ENCODE measurements at places on chromosomes 13 and 19.
A peak's percentile ranks its signal among the peaks of the same experiment; 100 is the strongest.

- no peak for DNase-seq
These were observed 77.9 kb upstream of the DOCK9 start for GRCh38 chr13:99055735-99056134.

GRCh38 chr13:46334035-46334822 lies 52.8 kb downstream of the RUBCNL start:
- no peak for DNase-seq

GRCh38 chr13:23684647-23685046 lies 114.4 kb downstream of the TNFRSF19 start:
- no peak for DNase-seq

DNA sequence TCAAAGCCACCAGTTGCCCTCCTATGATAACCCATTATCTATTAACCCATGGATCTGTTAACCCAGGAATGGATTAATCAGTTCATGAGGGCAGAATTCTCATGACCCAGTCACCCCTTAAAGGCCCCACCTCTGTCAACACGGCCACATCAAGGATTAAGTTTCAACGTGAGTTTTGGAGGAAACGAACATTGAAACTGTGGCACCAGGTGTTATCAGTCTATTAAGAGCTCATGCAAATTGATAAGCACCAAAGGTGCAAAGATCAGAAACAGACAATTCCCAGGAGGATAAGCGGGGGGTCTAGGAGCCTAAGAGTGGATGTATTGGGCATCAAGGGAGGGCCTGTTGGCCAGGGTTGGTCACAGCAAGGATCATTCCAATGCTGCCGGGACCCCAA lies 19.9 kb upstream of the ELAVL1 start:
- DNase-seq: no peak

DNA sequence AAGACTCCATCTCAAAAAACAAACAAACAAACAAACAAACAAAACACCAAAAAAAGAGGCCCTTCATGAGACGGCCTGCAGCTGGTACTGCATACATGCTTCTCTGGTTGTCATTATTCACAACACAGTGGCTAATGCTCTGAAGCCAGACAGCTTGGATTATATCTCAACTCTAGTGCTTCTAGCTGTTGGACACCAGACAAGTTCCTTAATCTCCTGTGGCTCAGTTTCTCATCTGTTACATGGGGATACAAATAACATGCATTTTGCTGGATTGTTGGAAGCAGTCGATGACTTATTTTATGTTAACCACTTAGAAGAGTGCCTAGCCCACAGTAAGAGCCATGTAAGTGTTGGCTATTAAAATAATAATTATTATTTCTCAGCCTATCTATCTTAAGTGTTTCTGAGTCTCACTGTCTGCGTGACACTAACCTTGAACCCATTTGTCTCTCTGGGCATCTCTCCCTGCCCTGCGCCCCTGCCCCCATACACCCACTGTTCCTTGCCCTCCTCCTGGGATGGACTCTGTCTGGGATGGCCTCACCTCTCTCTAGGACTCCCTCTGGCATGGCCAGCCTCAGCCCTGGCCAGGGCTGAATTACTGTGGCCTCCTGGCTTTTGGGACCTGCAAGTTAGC lies 3.1 kb upstream of the JUNB start:
- DNase-seq: no peak

- no peak for DNase-seq
These were observed 28.7 kb downstream of the GJA3 start for GRCh38 chr13:20132052-20132634.

- no peak for DNase-seq
These were observed 43.7 kb downstream of the NUMBL start for GRCh38 chr19:40646743-40647254.

- peak; percentile 94 for DNase-seq
These were observed at the start of gene ZNF627 for GRCh38 chr19:11597202-11598102. Gene ZNF627 (plus strand): TSS chr19:11597483. CDS start chr19:11597628, 145 bp downstream.

DNA sequence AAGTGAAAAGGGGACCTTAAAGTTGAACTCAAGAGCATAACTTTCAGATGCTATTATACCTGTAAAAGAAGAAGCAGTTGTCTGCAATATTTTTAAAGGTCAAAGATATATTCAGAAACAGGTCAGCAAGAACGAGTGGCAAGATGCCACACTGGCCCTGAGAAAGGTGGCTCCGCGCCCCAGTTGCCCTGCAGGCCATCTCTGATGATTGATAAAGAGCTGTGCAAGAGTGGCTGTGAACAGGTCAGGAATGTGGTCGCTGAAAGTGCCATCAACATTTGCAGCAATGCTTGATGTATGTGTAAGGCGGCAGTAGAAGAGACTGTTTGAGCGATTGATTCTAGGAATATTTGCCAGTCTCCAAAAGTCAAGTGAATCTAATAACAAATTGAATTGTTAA lies 664.2 kb upstream of the SLC10A2 start:
- no peak for DNase-seq

DNA sequence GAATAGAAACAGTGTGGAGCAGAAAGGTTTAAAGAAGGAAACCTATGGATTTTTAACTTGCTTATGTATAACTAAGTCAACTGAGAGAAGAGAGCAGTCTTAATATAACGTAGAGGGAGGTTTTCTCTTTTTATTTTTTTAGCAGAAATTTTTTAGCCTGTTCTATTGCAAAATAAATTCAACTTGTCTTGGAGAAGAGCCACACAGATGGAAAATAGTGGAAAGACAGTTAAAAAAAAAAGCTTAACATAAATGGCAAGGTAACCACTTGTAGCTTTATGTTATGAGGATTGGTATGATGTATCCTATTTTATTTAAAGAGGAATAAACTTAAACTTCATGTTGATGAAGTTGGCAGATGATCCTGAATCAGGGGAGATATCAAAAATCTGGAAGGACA lies 312.4 kb downstream of the SHISA2 start:
- no peak for DNase-seq

DNA sequence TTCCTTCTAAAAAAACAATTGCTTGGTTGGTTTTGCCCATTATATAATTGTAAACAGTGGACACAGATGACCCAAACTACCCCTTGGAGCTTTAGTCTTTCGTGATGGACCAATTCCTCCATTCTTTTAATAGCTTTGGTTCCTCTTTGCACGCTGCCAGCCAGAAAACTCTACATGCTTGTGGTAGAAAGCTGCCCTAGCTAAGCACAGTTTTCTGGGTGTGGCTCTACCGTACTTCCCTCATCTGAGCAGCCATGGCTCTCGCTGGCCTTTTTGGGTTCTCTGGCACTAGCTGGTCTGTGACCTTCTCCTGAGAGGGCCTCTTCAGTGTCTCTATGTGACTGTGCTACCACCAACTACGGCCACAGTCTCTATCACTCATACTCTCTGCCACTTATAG lies 29.9 kb upstream of the CEBPA start:
- DNase-seq: no peak

DNA sequence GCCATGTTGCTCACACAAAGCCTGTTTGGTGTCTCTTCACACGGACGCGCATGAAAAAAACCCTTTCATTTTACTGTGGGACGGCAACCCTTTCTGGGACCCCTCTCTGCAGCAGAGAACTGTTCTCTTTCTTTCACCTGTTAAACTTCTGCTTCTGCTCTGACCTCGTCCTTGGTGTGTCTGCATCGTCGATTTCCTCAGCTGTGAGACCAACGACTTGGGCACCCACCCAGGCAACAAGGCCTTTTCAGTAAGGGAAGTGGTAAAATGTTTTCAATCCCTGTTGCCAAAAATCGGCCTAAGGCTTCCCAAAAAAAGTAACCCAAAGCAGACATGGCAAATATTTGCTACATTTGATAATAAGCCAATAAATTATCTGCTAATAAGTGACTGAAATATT lies 515.3 kb downstream of the IRS2 start:
- no peak for DNase-seq

DNA sequence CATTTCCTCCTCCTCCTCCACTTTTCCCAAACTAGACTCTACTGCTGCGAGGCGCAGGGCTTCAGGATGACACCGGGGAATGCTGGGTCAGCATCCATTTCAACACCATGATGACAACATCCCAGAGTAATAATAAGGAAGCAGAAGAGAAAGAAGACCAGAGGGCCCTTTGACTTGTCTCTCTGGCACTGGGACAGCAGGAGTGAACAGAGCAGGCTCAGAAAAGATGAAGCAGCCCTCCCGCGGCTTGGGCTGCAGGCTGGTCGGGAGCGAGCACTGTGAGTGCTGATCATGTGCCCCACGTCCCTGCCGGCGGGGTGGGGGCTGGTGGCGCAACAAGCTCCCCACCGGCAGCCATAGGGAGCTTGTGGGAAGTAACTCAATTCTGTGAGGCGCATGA lies 30.5 kb downstream of the RANBP3 start:
- no peak for DNase-seq
